ENCODE measurements at places on chromosomes 7 and 10. TPM values are rescaled to one million over a fixed set of nuclear protein-coding genes. Genes with fewer than 3 reads are reported as not detected.

Gene UPP1
- total RNA-seq: 14.6 TPM

Gene CYP3A4
- total RNA-seq: not detected

Gene PNLIPRP1
- not detected for total RNA-seq

DNA sequence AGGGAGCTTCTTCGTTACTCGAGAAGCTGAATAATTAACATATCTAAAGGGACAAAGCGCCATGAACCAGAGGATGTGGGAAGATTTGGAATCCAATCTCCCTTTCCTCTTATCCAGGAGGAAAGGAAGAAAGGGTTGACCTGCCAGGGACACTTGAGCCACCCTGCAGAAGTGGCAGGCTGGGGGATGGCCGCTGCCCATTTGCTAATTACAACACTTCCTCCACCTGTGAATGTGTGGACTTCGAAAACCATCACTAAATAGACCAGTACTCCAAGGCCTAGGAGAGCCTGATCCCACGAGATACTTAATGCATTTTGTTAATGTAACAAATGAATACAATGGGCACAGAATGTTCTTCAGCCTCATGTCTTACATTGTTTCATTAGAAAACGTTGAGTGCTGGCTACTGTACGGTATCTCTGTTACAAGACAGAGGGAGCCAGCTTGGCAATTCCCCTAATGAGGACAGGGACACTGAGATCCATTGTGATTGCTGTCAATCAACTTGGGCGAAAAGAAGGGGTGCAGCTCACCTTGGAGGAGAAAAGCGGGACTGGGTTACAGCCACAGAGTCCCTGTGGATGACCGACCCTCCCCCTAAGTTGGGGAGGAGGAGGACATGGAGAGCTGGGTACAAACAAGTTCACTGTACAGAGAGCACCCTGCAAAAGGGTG is 59.4 kb downstream of the AOC1 start:
- H3K4me3 ChIP-seq: no peak overlapping the region
- H3K4me1 ChIP-seq: no peaks in the 10 kb centered on the region
- no peak overlapping the region for H3K27ac ChIP-seq
- no peaks in the 10 kb centered on the region for H3K27me3 ChIP-seq

DNA sequence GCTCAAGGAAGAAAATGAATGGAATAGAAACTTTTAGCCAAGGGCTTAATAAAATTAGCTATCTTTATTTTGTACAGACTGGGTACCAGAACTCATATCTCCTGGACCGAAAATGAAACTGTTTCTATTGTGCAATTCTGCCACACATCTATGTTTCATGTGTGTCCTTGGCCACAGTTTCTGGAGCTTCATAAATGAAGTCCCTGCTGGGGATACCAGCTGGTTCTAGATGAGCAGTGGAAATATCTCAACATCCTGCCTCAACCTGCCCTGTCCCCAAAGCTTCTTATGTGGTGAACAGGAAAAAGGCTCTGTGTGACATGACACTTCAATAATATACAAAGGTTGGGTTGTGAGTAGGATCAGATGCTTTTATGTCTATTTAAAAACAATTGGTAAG is 310.1 kb upstream of the SORCS1 start:
- no peaks in the 10 kb centered on the region for H3K36me3 ChIP-seq
- H3K27me3 ChIP-seq: no peaks in the 10 kb centered on the region
- no peak overlapping the region for H3K27ac ChIP-seq
- H3K4me3 ChIP-seq: no peak overlapping the region

GRCh38 chr7:89339748-89340147 is 544.2 kb upstream of the TEX47 start:
- no peak for DNase-seq
- H3K27ac ChIP-seq: no peak overlapping the region
- H3K36me3 ChIP-seq: no peaks in the 10 kb centered on the region
- no peaks in the 10 kb centered on the region for H3K27me3 ChIP-seq
- no peaks in the 10 kb centered on the region for H3K4me1 ChIP-seq
- no peak overlapping the region for H3K4me3 ChIP-seq

DNA sequence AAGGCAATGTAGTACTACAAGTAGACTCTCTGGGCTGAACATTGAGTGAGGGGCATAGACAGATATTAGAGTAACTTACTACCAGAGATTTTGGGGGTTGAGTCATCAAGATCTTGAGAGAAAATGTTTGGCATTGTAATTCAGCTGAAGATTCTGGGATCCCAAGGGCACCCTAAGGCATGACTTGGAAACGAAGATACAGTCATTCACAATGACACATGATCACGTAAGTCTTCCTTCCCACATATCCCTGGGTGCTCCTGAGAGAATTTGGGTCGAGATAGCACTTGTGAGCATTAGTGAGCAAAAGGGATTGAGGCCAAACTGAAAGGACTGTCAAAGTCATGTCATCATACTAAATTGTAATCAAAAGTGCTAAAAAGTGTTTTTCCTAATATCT is 192.5 kb upstream of the PCLO start:
- no peak for DNase-seq
- no peaks in the 10 kb centered on the region for H3K4me1 ChIP-seq
- H3K36me3 ChIP-seq: no peaks in the 10 kb centered on the region

DNA sequence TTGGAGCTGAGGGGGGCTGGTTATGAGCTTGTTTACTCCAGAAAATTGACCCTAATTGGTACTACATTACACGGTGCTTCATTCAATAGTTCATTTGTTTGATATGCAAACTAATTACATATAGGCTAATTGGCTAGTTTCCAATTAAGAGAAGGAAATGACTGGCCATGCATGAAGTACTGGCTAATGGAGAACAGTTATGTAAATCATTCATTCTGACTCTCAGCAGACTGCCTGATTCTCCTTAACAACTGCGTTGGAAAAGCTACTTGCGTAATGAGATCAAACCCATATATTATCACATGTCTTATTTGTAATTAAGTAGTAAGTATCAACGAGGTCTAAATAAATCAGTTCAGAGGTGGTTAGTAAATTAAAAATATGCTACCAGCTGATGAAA is 81.8 kb upstream of the CTTNBP2 start:
- H3K4me3 ChIP-seq: no peak overlapping the region
- H3K27me3 ChIP-seq: no peaks in the 10 kb centered on the region
- no peak overlapping the region for H3K27ac ChIP-seq
- H3K4me1 ChIP-seq: no peaks in the 10 kb centered on the region
- DNase-seq: no peak
